T follicular helper cell (primary cell): ENCODE measurements at places on chromosomes 11 and 22.

DNA sequence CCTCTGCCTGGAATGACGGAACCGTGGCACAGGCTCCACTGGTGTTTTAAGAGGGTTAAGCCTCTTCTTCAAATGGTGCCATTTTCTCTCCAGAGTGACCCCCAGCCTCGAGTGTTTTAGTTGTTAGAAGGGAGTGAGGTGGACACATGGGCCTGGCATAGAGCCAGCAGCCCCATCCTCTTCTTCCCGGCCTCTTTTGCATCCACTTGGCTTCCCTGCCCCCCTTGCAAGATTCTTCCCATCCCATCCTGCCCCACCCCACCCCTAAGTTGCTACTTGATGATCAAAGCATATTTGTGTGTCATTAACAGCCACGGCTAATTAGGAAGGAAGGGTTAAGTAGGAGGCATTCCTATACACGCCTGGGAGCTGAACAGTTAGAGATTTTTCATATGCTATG, 72.3 kb upstream of the CRYBB3 start:
- DNase-seq, result no peak

- no peak for DNase-seq
These were observed 94.9 kb downstream of the SLC17A6 start for GRCh38 chr11:22433094-22433455.

- no peak for DNase-seq
These were observed 56.5 kb downstream of the PDHX start for GRCh38 chr11:34972892-34973291.

DNA sequence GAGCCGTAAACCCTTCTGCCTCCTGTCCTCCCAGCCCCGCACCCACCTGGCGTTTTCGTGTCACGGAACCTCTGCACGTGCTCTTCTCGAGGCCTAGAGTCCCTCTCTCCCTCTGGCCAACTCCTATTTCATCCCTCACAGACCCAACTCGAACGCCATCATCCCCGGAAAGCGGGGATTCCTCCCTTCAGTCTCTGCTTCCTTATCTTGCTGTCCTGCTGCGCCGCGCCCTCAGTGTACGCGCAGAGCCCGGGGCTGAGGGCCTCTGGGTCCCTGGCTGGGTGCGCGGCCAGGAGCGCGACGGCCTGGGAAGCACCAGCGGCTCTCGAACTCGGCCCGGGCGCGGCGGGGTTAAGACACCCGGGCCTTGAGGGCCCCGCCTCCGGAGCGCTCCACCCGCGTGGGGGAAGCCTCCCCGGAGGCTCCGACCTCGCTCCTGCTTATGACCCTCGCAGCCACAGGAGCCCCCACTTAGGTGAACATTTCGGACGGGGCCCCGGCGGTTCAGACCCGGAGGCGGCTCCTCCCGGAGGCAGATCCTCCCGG, 398 bp upstream of the ATG16L2 start:
- peak; percentile 68 for DNase-seq

- DNase-seq, result no peak
These were observed 2.5 kb downstream of the IGLL5 start for GRCh38 chr22:22890085-22890484.

DNA sequence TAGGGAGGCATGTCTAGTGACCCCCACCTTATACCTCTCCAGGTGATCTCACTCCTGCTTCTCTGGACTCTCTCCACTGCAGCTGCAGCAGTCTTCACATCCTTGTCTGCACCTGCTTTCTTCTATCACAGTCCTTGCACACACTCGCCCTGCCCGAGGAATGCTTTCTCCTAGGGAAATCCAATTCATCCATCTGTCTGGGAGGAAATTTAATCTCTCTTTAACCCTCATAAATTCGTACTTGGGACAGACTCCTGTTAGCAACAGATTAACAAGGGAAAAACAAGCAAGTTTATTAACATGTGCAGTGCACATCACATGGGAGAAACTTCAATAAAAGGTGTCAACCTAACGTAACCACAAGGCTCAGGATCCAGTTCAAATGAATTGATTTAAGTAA, 11.3 kb upstream of the RCN1 start:
- no peak for DNase-seq

GRCh38 chr11:45107029-45107428, 39.4 kb upstream of the PRDM11 start:
- DNase-seq, result no peak

GRCh38 chr22:37309211-37310074, 27.1 kb downstream of the CYTH4 start:
- DNase-seq, result peak; percentile 30

DNA sequence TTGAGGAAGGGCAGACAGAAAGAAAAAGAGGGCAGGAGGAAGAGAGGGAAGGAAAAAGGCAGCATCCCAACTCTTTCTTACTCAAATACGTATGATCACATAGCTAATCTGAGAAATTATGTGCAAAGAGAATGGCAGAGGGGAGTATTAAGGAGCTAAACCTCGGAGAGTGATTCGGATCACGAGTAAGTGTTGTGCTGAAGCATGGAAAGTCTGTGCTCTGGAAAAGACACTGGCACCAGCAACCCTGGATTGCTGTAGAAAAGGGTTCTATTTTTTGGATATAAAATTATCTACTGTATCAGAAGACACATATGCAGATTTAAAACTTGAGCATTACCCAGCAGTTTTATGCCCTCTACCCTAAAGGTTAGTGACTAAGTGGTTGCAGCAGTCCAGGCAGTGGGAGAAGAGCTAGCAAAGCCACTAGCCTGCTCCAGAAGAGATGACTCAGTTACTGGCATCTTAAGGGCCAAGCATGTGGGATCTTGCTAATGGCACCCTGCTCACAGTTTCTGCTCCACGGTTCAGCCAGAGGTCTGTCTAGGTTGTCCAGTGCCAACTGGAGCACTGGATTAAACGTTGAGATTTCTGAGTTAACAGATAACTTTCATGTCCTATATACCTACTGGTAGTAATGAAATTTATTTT, 151.7 kb downstream of the SWAP70 start:
- no peak for DNase-seq

DNA sequence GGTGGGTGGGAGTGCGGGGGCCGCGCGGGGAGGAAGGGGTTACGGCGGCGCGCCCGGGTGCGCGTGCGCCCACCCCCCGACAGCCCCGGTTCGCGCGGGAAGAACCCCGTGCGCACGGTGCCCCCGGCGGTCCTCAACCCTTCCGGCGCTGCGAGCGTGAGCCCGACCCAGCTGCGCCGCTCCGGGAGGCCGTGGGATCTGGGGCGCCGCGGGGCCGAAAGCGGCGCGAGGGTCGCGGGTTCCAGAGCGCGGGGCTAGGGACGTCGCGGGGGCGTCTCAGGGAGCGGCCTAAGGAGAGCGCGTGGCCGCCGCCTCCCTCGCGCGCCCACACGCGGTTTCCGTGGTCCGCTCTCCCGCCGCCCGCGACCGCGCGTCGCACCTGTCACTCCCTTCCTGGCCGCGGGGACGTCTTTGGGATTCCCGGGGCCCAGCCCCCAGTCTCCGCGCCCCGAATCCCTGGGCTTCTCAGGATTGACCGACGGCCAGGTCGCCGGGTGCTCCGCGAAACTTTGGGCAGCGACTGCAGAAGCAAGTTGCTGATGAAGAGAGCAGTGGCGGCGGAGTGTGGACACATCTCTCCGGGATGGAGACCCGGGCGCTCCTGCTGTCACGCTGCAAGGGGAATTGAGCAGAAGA, 582 bp downstream of the SREBF2 start:
- DNase-seq, result peak; percentile 24

DNA sequence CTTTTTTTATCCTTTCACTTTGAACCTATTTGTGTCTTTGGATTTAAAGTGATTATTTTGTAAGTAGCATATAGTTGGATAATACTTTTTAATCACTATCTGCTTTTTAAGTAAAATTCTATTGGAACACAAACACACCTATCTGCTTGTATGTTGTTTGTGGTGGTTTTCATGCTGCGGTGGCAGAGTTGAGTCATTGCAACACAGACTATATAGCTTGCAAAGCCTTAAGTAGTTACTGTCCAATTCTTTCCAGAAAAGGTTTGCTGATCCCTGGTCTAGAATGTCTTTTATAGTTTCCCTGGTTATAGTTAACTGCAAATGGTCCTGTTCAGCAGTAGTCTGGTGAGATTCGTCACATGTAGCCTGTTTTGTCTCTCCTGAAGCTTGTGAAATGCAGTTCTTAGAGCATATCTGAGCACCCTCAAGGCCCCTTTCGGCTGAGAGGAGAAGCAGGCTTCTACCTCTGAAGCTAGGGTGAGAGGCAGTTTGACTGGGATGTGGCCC, 21.5 kb downstream of the SHANK3 start:
- no peak for DNase-seq

GRCh38 chr11:125680747-125681146, at the start of gene ACRV1:
Gene ACRV1 (minus strand): TSS chr11:125680847. CDS start chr11:125680780, 67 bp downstream.
- DNase-seq, result no peak

GRCh38 chr11:79030448-79030847, 410.4 kb downstream of the TENM4 start:
- no peak for DNase-seq

GRCh38 chr22:25702040-25702439, 39.9 kb upstream of the MYO18B start:
- DNase-seq, result no peak

DNA sequence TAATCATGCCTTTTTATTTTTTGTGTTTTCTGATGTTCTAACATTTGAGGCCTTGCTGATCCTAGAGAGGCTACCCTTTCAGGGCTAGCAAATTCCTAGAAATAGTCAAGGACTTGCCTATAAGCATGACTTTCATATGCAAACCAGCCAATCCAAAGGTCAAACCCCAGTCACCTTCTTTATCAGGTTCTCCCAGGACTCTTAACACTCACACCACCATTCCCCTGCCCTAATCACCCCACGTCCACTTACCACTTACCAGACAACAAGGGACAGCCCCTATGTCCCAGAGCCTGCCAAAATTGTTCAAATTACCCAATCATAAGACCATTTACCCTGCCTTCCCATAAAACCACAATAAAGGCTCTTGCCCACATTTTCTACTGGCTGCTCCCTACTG, 1339.8 kb downstream of the LRRC4C start:
- DNase-seq, result no peak

- DNase-seq, result no peak
These were observed 1035.3 kb downstream of the NTM start for GRCh38 chr11:132405728-132406127.

DNA sequence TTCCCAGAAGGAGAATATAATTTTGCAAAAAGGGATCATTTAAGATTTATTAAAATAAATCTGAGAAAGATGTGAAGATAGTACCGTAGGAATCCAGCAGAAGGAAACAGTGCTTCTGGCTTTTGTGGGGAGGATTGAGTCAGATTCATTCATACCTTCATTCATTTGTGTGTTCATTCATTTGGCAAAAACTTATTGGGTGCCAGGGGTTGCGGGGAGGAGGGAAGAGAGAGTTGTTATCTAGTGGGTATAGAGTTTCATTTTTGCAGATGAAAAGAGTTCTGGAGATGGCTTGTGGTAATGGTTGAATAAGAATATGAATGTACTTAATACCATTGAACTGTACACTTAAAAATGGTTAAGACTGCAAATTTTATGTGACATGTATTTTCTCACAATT, 31.1 kb downstream of the BMAL1 start:
- no peak for DNase-seq

GRCh38 chr22:28379075-28379779, 300.4 kb downstream of the TTC28 start:
- no peak for DNase-seq

GRCh38 chr11:46672381-46672839, 28.0 kb downstream of the ARHGAP1 start:
- DNase-seq, result no peak

DNA sequence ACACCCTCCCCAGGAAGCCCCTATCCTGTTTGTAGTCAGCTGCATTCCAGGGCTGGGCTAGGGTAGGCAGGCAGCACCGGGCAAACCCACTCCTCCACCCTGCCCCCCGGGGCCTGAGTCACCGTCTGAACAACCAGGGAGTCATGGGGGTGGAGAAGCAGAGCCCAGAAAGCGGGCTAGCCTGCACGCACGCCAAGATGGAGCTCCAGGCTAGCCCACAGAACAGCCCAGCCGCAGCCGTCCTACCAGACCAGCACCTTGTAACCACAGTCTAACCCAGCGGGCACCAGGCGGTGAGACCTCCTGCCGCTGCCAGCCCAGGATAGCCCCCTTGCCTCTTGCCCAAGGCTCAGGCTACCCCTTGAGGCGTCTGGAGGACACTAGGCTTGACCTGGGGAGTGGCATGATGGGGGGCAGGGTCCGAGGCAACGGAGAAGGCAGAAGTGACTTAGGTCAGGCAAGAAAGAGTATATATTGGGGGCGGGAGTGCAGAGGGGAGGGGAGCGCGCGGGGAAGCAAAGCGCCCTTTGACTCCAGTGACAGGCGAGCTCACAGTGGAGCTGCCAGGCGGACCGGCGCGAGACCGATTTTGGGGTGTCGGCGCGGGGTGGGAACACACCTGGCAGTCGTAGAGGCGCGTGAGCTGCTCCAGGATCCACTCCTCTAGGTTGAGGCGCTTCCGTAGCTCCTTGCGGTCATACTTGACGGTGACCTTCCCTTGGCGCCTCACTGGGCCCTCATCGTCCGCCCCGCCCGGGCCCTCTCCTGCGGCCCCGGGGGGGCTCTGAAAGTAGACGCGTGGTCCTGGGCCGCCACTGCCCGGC, 734 bp downstream of the PPP1R14B start:
- DNase-seq, result peak; percentile 49

DNA sequence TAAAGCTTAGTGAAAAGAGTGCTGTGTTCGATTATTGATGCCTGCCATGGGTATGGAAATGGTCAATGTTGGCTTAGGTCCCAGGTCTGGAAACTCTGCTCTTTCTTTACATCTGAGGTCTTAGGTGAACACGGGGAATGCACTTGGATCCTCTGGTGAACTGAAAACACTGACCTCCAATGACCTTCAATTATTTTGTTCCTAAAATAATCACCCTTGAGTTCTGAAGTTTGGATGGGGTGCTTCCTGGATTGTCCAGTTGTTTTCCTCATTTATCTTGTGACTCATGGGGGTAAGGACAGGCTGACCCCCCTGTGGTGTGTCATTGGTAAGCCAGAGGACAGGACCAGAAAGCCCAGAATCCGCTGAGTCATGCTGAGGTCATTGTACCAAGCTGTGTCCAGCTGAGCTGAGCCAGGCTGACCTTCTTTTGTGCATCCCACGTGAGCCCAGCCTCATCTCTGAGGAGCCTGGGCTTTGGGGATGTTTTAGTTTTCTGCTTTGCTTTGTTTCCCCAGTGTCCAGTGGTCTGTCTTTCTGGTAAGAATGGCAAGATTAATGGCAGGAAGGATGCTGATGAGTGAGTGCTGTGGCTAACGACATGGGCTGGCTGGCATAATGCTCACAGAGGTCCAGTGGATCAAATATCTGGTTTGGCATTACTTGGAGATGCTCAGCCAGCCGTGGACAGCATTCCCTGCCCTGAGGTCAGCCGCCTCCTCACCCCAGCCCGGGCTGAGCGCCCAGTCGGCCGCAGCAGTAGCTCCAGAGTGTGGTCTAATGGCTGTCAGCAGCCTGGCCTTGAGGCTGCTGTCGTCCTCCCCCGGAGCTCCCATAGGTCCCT, 35.6 kb downstream of the AMPD3 start:
- DNase-seq, result no peak

- DNase-seq, result no peak
These were observed 128.7 kb upstream of the TOP3B start for GRCh38 chr22:22111267-22111751.
